AG09309 (cell line): ENCODE measurements at places on chromosomes 6 and 20.
A peak's percentile ranks its signal among the peaks of the same experiment; 100 is the strongest.

DNA sequence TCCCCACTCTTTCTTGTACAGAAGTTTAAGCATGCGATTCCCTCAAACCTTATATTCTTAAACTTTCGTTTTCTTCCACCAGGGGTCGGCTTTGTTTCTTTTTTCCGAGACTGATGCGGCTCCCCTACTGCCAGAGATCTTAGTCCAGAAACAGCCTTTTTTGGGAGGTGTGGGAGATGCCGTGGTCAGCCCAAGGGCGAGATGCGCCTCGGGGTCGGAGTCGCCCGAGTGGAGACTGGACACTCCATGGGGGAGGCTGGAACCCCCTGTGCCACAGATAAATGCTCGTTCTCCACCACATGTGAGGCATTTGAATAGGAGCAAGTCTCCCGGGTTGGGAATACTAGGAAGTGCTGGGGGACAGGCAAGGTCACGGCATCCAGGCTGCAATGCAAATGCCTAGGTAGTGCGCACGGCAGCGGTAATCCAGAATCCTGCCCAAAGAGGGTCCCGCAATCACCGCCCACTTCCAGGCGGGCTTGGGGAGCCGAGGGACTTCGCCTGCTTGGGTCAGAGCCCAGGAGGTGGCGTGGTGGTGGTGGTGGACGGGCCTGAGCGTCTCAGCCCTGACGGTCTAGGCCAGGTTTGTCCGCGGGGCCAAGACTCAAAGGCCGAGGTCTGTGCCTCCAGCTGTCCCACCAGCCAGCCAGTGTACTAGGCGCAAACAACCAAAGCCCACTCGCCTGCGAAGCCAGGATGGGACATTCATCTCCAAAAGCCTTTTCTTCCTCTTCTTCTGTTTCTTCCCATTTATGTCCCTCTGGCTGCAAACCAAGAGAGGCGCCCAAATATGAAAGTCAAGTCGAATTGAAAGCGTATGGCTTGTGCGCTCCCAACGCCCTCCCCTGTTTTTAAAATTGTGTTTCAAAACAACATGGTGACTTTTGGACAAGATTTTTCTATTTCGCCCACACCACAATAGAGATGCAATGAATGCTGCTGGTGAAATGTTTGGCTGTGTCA is 39.3 kb upstream of the OSTM1 start:
- peak; percentile 11 for DNase-seq

GRCh38 chr6:79821859-79822258 is 125.5 kb downstream of the ELOVL4 start:
- no peak for DNase-seq

DNA sequence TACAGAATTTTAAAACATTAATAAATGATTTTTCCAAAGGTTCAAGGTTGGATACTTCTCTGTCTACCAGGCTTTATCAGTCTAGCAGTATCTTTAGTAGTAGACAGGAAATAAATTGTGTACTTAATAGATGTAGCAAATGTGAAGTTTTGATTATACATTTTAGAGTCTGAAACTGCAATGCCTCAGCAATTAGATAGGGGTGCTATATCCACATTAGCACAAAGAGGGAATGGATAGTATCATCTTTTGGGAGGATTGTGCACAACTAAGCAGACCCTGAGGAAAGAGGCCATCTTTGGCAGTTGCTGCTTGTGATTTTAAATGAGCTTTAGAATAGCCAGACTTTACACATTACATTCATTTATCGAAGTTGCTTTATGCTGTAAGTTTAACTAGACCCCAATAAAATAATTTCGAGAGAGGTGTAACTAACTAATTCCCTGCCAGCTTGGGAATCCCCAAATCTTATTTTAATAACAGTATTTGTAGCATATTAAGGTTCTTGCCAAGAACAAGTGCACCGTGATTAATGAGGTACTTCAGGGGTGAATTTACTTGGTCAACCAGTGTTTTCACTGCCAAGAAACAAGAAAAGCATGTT is 2.8 kb downstream of the KCNQ5 start:
- no peak for DNase-seq

DNA sequence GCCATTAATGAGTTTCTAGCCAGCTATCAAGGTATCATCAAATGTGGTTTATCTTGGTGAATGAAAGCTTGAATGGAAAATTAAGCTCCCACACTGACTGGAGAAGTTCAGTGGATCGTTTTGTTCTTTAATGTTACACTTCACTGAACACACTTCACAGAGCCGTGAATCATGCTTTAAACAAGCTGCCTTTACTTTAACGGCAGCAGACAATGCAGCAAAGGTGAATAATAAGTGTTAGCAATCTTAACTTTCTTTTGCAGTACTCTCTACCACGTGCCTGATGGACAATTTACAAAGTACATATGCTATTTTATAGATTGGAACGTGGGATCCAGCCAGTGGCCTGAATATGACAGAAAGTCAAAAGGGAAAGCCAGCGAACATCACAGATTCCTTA is 424.5 kb downstream of the GRIK2 start:
- no peak for DNase-seq

DNA sequence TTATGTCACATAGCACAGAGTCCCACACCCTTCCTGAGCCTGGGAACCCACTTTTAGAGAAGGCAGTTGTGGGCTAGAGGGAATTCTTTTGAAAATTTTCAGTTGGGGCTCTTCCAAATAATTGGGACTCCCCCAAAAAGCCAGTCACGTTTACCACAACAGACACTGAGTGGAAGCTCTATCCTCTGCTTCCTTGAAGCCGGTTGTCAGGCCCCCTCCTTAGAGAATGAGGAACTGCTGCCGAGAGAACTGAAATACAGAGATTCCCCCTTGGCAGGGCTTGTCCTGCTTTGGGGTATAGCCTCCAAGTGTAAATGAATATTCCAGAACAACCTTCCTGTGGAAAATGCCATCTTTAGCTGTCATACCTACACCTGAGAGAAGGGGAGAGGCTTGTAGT is 2.7 kb upstream of the JAG1 start:
- no peak for DNase-seq

DNA sequence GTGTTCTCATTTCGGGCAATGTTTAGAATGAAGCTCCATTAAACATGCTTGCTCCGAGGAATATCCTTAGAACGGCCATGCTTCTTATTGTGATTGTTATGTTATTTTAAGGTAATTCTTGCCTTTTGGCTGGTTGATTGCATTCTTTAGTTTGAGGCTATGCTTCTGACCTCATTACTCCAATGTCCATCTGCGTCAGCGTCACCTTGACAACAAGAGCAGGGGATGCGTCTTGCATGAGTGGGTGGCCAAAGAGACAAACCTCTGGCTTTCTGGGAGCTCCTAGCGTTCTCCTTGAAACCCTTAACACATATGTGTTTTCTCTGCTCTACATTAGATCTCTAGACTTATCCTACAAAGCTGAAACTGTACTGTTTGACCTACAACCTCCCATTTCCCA is 184.3 kb downstream of the THBS2 start:
- DNase-seq, result no peak

DNA sequence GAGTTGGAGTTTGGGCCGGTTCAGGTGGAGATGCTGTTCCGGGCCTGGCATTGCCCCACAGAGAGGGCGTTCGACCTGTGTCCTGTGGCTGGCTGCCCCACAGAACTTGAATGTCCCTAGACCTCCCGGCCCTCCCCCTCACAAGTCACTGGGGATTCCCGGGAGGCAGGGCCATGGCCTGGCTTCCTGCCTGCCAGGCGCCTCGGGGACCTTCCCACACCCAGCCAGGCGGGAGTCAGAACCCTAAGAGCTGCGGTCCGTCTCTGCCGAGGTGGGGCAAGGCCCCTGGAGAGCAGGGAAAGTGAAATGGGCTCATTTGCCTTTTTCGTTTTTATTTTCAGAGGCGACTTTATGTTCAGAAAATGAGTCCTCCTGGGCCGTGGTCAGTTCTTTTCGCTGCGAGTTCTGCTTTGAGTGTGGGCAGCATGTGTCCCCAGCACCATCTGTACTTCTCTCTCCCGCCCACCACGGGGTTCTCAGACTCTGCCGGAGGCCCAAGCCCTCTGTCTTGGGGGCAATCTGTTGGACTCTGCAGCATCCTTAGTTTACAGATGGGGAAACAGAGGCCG is 8.5 kb downstream of the RBM38 start:
- no peak for DNase-seq

GRCh38 chr20:11502671-11503070 is 415.0 kb upstream of the BTBD3 start:
- no peak for DNase-seq
